ENCODE measurements at places on chromosomes 4 and X. TPM values are rescaled to one million over a fixed set of nuclear protein-coding genes. Genes with fewer than 3 reads are reported as not detected.

The MND1 gene
- 21.1 TPM for total RNA-seq

The ARSJ gene
- 5.0 TPM for total RNA-seq

The ACOX3 gene
- total RNA-seq = 11.0 TPM

The GAGE1 gene
- not detected for total RNA-seq

The POU3F4 gene
- total RNA-seq = not detected

The DMRTC1 gene
- not detected for total RNA-seq

The FANCB gene
- 1.2 TPM for total RNA-seq

The CLTRN gene
- total RNA-seq = 0.97 TPM

The SUPT20HL1 gene
- total RNA-seq = not detected

The PDCL2 gene
- total RNA-seq = not detected

The C4orf51 gene
- not detected for total RNA-seq

The NXF3 gene
- total RNA-seq = not detected

The CNKSR2 gene
- total RNA-seq = 3.1 TPM

The PDZD4 gene
- total RNA-seq = 3.6 TPM

The SH3D19 gene
- 25.3 TPM for total RNA-seq

The GSX2 gene
- total RNA-seq = not detected

The MAGT1 gene
- total RNA-seq = 39.3 TPM

The EPGN gene
- total RNA-seq = not detected

The XAGE1A gene
- total RNA-seq = 60.4 TPM

The FOXP3 gene
- 0.13 TPM for total RNA-seq

The RAB9B gene
- total RNA-seq = not detected

The GUCY1A1 gene
- not detected for total RNA-seq

The PTCHD1 gene
- total RNA-seq = not detected

The GPR34 gene
- not detected for total RNA-seq

The SPINK2 gene
- not detected for total RNA-seq

The TLR2 gene
- total RNA-seq = 1.1 TPM

The KLHL4 gene
- 4.9 TPM for total RNA-seq

The HSFX1 gene
- total RNA-seq = 0.43 TPM

The ERVMER34-1 gene
- total RNA-seq = 0.28 TPM

The PDE5A gene
- total RNA-seq = 0.34 TPM

The LONRF3 gene
- 2.5 TPM for total RNA-seq

The ADAM29 gene
- not detected for total RNA-seq

The LINC00632 gene
- 2.0 TPM for total RNA-seq

The FGFR3 gene
- total RNA-seq = 2.3 TPM

The VSIG4 gene
- not detected for total RNA-seq

The MGARP gene
- total RNA-seq = 0.58 TPM

The SUV39H1 gene
- 23.1 TPM for total RNA-seq

The IBSP gene
- total RNA-seq = not detected

The HERC6 gene
- 3.5 TPM for total RNA-seq

The ALG13 gene
- 50.5 TPM for total RNA-seq

The CA5B gene
- total RNA-seq = 2.1 TPM

The GPRIN3 gene
- 3.4 TPM for total RNA-seq

The MGAT4D gene
- not detected for total RNA-seq

The MAGEA6 gene
- total RNA-seq = 13.1 TPM

The DCX gene
- not detected for total RNA-seq

The SLITRK2 gene
- total RNA-seq = not detected

The UGT2B15 gene
- not detected for total RNA-seq

The CCNQ gene
- total RNA-seq = 61.9 TPM

The GAGE2A gene
- not detected for total RNA-seq
